HFFc6 (cell line): ENCODE measurements at places on chromosomes 5 and 9. TPM values are rescaled to one million over a fixed set of nuclear protein-coding genes. Genes with fewer than 3 reads are reported as not detected.

MYO10 gene
- total RNA-seq = 97.6 to 131 TPM (median 115 TPM) in 3 replicates

PRR7 gene
- 10.1 and 15.7 TPM in 2 replicates for total RNA-seq

ANXA2R gene
- 0.67 to 0.99 TPM (median 0.78 TPM) in 3 replicates for total RNA-seq

FAM78A gene
- 0.34 to 1.2 TPM (median 0.64 TPM) in 3 replicates for total RNA-seq

DNA sequence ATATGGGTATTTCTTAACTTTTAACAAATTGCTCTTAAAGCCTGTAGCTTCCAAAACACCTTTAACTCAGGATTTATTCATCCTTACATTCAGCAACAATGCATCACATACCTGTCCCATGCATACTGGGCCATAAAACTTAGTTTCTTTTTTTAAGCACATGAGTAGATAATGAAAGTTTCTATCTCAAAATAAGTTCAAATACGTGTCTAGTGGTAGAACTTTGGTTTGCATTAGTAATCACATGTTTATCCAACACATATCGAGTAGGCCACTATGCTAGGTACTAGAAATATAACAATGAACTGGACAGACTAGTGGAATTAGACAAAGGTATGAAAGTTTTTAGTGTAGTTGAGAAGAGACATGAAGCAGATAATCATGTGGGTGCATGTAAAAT lies 99.6 kb downstream of the DOCK2 start:
- no peak for DNase-seq
- peaks cover 13% of the 10 kb centered on the region for H3K4me1 ChIP-seq
- no peak overlapping the region for H3K27ac ChIP-seq
- no peaks in the 10 kb centered on the region; the same call in none of the 2 replicates for H3K27me3 ChIP-seq
- H3K36me3 ChIP-seq = no peaks in the 10 kb centered on the region

- peak within 1 kb of the TSS; percentile 10; the same call in 1 of the 2 replicates for H3K27ac ChIP-seq
- peaks cover 60% of the 10 kb centered on the region for H3K4me1 ChIP-seq
- DNase-seq = peak; percentile 57
- H3K4me3 ChIP-seq = peak within 1 kb of the TSS; percentile 84
These were observed at the start of gene SLIT3 for GRCh38 chr5:169300468-169301385. SLIT3 (minus strand) TSS chr5:169301139; CDS start chr5:169300709, 430 bp downstream.

DNA sequence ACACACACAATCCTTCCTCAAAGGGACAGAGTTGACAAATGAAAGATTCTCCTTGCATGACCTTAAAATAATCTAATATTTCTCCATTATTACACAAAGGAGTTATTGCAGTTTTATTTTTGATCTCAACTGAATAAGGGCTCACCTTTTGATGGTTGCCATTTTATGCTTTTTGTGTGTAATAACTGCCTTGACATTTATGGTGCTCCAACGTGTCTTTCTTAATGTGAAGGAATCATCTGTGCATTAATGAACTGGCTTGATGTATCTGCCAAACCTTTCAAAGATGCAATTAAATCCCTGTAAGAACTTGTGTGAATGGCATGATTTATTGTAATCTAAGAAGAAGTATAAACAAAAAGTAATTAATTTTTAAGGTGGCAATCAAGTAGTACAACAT lies 1519.8 kb upstream of the CDH9 start:
- peaks cover 4% of the 10 kb centered on the region; the same call in 1 of the 2 replicates for H3K36me3 ChIP-seq
- no peak for DNase-seq
- H3K27ac ChIP-seq = no peak overlapping the region
- H3K4me3 ChIP-seq = no peak overlapping the region
- no peaks in the 10 kb centered on the region for H3K4me1 ChIP-seq

- H3K4me3 ChIP-seq = no peak overlapping the region
- peaks cover 4% of the 10 kb centered on the region; the same call in 1 of the 2 replicates for H3K36me3 ChIP-seq
- DNase-seq = no peak
- peaks cover 6% of the 10 kb centered on the region for H3K27me3 ChIP-seq
- H3K4me1 ChIP-seq = peaks cover 21% of the 10 kb centered on the region
- H3K27ac ChIP-seq = no peak overlapping the region
These were observed 119.8 kb downstream of the TENT4A start for GRCh38 chr5:6832994-6833393.

DNA sequence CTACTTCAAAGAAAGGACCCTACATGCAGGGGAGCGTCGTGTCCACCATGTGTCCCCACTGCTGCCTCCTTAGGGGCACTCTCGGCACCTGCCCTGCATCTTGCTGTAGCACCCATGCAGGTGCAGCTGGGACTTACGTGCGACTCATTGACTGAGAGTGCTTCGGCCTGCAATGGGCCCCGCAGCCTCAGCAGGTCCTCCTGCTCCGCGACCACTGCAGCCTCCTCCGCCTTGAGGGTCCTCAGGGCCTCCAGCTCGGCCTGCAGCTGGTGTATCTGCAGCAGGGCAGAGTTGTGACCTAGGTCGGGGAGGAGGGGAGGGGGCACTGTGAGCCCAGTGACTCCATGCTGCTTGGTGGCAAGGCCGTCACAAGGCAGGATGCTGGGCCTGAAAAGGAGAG lies 27.1 kb downstream of the ARPC5L start:
- H3K4me3 ChIP-seq = no peak overlapping the region
- DNase-seq = no peak
- no peak overlapping the region for H3K27ac ChIP-seq
- no peaks in the 10 kb centered on the region for H3K4me1 ChIP-seq

N4BP3 gene
- total RNA-seq = 0.05 TPM in 1 of 3 replicates, not detected in the others
